Stimulated activated CD4-positive, alpha-beta T cell treated with anti-CD3 and anti-CD28 coated beads, Interleukin-12 subunit alpha, Interleukin-12 subunit beta, amount 100 ng/mL, for 48 hours (primary cell): ENCODE measurements at places on chromosomes 4 and X.

- DNase-seq = no peak
Measured at GRCh38 chr4:177393236-177393635, 49.0 kb downstream of the AGA start.

GRCh38 chr4:8090312-8090711 is 68.3 kb downstream of the ABLIM2 start:
- DNase-seq = no peak

DNA sequence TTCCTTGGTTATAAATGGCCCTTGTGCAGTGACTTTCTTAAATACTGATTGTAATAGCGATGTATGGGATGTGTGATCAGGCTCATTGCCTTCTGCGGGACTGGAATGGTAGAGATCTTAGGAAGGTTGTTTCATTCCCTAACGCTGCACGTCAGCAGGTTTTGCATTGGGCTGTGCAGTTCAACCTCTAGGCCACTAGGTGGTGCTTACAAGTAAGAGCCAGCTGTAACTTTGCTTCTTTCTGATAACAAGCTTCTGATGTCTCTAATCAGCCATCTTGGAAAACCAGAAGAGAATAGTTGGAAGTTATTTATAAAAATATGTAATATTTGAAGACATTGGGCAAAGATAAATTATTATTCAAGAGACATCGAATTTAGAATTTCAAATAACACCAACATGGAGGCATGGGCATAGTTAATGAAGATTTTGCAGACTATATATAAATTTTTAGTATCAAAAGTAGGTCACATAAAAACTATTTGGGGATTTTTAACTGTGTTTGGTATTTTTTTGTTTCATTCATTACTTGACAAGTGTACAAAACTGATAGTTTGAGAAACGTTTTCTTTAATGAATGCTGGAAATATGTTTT is 339.7 kb upstream of the PCDH7 start:
- no peak for DNase-seq

DNA sequence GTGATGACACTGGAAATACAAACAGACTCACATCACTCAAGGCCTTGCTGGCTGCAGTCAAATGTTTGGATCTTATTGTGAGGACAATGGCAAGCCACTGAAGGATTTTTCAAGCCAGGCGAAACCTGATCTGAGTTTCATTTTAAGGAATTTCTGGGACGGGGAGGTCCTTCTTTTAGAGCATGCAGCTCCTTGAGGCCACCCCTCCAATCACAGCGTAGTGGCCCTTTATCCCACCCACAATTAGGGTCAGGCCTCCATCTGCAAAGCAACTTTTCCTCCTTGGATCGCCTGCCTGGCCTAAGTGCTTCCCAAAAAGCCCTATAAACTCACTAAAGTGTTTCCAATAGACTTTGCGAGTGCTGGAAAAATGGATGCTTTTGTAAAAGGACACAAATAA is 115.5 kb downstream of the EFHC2 start:
- no peak for DNase-seq

DNA sequence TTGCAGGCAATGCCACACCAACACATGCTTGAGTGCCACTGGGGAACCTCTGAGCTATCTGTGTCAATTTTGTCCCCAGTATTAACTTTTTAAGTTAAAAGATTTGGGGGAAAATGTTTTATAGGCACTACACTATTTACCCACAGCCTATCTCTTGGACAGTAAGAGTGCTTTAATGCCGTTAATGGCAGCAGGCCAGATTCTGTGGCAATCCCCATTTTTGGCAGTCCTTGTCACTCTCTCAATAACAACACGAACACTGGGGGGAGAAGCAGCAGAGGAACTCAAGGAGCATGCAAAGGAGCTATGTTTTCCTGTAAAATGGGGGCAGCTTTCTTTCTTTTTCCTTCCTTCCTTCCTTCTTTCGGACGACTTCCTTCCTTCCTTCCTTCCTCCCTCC is 168.6 kb downstream of the NSUN7 start:
- DNase-seq = no peak

DNA sequence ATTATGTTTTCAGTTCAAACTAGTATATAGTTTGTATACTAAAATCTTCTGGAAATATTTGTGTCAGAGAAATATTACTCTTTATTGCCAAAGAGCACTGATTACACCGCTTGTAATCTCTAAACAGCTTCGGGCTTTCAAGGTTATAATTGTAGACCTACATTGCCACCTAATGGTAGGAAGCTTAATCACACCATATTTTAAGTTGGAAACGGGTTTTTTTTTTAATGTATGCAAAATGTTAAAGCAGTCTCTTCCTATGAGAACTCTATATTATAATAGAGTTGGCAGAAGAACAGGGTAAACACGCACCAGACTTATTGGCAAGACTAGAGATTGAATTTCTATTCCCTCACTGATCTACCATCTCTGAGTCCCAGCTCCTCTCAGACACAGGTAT is 19.5 kb upstream of the NFXL1 start:
- no peak for DNase-seq
